GM12864 (cell line): ENCODE measurements at places on chromosomes 5 and 9.

- no peak for DNase-seq
Measured at GRCh38 chr9:113593682-113594281, 130.3 kb downstream of the RGS3 start.

DNA sequence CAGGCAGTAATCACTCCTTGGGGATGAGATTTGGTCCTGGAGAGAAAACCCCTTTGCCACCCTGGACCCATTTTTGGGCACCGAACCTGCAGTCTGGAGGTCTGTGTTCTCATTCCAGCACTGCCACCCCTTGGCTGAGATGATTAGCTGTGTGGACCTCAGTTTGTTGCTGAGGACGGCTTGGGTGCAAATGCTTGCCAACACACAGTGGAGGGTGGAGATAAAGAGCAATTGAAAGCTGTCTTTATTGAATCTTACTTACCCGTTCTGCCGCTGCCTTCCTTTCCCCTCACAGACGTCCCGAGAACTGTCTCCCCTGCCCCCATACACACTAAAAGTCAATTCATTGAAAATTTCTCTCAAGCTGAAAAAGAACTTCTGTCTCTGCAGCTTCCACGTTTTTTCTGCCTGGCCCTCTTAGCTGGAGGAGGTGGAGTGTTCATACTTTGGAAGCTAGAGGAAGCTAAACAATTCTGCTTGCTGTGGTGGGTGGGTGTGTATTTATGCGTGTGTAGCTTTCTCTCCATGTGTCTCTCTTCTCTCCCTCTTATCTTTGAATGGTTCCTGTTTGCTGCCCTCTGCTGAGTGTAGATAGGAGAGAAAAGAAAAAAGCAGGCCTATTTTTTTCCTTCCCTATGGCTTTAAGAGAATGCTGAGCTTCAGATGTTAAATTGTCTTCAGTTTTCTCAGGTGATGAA, 6.6 kb downstream of the GALNT10 start:
- no peak for DNase-seq

DNA sequence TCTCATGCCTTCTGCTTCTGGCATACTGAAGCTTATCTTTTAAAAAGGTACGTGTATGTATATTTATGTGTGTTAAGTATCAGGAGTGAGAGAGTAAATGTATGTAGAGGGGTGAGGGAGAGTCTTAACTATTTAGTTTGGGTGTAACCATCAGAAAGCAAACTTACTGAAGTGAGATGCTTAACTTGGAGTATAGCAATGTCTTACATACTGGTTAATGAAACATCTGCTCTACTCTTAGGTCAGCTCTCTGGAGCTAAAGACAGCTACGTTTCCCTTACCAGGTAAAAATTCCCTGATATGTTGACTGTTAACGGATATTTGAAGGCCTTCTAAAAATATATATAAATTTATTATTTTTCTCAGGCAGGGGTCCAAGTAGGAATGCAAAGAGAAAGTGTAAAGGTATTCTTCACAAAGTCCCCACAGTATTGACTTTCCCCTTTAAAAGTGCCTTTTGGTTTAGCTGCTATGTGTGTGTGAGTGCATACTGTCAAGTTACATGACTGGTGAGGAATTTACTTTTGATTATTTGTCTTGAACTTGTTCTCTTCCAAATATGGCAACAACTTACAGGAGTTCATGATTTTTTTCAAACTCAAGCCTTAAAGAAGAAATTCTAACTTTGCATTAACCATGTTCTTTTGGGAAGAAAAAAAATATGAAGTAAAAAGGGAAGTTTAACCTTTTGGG, 12.3 kb upstream of the C5orf24 start:
- no peak for DNase-seq

DNA sequence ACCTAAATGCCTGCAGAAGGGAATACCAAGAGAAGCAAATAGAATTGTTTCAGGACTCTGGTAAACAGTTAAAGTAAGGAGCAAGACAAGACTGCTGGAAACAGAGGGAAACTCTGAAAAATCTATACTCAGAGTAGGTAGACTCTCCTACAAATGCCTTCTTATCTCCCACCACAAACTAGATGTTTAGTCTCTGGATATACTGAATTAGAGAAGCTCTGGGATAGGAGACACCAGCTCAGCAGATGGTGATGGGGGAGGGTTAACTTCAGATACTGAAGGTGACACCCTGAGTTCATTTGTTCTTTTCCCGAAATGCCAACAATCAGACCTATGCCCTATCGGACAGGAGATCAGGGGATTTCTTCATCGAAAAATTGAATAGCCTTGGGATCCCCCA, 54.1 kb upstream of the CHD1 start:
- DNase-seq = no peak

GRCh38 chr5:158297002-158297527, 438.1 kb upstream of the CLINT1 start:
- DNase-seq = no peak

DNA sequence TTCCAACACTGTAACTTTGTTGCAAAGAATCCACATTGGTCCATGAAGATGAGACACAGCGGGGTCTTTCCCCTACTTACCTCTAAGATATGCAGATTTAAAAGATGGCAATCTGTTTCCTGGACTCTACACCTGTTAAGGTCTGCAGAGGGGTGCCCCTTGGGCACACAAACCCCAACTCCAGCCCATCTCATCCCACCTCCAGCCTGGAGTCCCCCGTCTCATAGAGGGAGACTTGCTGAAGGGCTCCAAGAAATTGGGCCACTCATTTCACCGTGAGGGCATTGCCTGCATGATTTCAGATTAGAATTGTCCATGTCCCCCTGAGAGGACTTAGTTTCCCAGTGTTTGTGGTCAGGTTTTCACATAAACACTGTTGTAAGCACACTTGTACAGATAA, 365.7 kb downstream of the IRX2 start:
- no peak for DNase-seq

DNA sequence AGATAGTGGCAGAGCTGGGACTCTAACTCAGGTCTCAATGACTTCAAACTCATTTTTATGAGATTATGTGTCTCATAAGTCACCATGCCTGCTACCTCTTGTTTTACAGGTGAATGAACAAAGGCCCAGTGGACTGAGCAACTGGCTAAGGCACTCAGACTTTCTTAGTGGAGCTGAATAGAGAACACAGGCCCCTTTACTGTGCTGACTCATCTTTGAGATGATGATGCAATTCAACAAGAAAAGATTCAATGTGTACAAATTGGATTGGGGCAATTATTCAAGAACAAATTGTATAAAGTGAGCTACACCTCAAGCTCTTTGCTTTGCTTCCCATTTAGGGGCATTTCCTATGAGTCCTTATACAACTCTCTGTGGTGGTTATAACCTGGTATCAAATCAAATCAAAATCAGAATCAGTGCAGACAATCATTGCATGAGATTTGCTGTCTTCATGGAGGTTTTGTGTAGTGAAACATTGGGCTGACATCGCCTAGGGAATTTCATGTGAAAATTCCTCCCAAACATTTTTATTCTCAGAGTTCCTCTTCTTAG, 84.3 kb upstream of the PPP2R2B start:
- DNase-seq = no peak

GRCh38 chr9:85041466-85042137, 372.1 kb downstream of the NTRK2 start:
- no peak for DNase-seq

- no peak for DNase-seq
Measured at GRCh38 chr5:125725691-125726090, 697.5 kb upstream of the GRAMD2B start.

DNA sequence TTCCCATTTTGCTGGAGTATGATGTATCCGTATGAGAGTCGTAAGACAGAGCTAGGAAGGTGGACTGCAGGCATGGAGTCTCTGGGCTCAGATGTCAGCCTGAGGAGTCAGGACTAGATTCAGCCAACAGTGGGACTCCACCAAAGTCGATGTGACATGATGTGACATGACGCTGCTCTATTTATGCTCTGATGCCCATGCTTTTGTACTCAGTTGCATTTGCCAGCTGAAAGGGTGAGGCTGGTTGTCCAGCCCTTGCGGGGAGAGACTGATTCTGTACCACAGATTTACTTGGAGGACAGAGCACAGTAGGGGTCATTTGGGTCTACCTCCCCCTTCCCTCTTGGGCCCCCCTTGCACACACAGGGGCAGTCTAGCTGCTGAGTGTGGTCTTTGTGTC, 88.5 kb upstream of the ATG10 start:
- no peak for DNase-seq

DNA sequence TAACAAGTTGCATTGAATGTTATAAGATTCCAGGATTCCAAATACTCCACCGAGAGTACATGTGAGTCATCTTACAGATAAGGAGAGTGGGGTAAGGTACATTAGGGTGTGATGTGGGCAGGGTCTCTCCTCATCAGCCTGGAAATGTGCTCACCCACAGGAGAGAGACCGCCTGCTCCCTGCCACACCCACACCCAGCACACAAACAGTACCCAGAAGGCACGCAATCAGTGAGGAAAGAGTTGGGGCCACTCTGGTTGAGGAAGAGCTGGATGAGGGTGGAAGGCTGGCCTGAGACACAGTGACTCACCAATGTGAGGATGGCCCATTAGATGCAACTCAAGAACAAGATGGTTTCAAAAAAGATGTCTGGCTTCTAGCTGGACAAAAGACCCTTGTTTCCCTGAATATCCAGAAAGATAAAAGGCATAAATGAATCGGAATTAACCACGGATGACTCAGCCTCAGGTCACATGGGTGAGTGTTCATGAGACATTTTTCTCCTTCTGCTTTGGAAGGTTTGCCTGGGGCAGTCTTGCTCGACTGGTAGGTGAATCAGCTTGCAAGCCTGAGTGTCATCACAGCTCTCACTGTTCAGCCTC, 51.1 kb upstream of the LHFPL2 start:
- DNase-seq = no peak
